ENCODE measurements at places on chromosomes 12 and 14.

DNA sequence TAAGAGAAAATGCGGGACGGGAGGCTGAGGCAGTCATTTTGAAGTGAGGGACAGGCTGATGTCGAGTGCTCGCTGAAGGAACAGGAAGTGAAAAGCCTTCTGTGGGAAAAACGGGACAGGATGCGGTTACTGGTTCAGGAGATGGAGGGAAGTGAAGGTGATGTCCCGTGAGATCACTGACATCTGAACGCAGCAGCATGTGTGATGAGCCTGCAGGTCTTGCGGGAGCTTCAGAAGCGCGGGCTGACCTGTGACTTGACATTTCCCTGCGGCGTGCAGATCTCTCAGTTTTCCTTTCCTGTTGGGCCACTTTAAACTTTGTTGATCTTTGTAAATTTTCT is 77.8 kb downstream of the DDX51 start:
- DNase-seq, result no peak

DNA sequence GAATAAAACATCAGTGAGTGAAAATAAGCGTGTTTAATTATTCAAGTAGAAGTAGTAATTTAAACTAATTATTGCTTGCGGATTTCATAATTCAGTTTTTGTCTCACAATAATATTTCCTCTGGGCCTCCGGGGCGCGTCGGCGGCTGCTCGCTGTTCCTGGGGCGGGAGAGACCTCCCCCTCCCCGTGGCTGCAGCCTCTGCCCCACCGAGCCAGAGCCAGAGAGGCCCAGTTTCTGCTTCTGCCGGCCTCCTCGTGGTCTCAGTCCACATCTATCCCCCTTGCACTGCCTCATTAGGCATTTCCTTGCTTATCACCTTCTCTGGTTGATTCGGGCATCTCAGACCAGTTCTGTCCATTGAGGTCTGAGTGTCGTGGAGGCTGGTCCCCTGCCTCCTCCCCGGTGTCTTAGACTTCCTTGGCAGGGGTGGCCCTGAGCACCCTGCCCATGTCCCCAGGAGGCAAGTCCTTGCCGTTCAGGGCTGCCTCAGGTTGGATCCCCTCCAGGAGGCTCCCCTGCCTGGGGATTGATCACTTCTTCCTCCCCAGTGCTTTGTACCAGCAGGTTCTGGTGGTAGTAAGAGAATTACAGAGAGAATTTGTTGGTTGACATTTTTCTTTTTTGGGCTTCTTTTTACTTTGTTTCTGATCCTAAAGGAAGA is 78.0 kb downstream of the SLC25A47 start:
- DNase-seq, result no peak

DNA sequence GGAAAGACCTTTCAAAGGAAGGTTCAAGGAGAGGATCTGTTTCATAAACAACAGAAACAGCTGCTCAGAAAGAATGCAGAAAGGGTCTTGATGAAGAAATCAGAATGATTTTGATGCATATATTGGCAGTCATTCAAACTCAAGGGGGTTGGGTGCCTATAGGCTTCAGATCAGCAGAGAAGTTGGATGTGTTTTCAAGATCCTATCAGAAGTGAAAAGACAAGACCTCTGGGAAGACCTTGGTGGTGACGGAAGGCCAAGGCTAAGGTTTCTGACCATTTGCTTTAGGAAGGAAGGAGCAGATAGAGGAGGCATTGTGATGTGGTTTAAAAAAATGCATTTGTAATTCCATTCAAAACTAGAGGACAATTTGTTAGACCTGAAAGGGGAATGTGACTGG is 15.2 kb upstream of the PTPRB start:
- no peak for DNase-seq

- no peak for DNase-seq
Measured at GRCh38 chr14:64680714-64681065, 23.5 kb upstream of the PLEKHG3 start.

DNA sequence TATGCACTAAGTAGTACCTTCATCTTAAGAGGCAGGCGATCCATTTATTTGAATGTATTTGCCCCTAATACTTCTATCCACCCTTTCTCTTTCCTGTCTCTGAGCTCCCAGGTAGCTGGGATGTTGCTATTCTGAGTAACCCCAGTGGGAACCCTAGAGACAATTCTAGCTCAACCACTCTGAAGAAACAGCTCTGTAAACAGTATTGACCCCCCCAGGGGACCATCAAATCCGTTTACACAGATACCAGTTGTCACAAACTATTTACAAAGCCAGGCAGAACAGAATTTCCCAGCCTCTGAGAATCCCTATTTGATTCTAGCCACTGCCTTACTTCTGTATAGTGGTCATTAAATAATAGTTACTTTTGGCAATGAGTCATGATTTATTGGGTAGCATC is 64.9 kb downstream of the MIPOL1 start:
- DNase-seq, result no peak

- peak; percentile 47 for DNase-seq
Measured at GRCh38 chr14:102824832-102825231, 47.6 kb downstream of the TRAF3 start.

DNA sequence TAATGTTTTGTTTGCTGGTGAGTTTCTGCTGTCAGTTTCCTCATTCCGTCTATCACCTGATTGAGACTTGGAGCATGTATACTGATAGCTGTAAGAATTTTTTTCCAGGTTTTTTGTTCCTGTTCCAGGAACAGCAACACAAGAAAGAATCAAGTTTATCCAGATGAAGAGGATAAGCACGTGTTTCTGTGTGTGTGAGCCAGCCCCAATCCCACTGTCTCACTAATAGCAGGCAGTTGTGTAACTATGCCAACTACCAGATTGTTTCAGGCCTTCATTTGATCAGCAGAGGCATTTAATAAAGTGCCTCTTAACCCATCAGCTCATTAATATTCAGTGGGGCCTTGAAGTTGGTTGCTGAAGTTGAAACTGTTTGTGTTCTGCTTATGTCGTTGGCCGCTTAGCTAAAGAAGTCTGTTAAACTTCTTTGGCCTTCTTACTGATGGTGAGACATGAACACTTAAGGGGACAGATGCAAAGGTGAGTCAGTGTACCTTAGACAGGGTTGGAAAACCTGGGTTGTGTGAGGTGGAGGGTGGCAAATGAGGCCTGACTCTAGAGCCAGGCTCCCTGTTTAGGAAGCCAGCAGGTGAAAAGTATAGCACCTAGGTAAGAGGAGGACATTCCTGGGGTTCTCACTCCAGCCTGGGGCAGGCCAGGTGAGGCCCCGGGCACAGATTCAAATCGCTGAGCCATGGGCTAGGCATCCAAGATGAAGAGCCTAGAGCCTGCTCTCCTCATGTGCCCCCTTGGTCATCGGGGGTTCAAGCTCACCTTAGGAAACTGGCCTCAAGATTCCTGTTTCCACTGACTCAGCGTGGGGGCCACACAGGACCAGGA is 3.7 kb downstream of the ANKRD13A start:
- no peak for DNase-seq

DNA sequence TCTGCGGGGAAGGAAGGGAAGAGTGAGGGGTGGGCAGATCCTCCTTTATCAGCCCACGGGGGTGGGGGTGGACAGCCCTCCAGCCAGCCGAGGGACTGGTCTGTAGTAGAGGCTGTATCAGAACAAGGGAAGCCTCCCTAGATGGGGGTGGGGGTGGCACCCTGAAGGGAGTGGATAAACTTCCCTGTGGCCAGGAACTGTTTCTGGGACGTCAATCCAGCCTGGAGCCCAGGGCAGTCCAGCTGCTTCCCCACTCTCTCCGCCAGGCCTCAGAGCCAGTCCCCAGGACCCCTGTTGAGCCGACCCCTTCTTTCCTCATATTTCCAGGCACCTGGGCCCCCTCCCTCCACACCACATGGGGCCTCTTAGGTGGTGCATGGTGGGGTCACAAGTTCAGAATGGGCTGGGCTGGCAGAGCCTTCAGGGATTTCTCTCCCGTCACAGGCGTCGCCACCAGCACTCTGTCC is 6.7 kb downstream of the PLD4 start:
- DNase-seq, result no peak

DNA sequence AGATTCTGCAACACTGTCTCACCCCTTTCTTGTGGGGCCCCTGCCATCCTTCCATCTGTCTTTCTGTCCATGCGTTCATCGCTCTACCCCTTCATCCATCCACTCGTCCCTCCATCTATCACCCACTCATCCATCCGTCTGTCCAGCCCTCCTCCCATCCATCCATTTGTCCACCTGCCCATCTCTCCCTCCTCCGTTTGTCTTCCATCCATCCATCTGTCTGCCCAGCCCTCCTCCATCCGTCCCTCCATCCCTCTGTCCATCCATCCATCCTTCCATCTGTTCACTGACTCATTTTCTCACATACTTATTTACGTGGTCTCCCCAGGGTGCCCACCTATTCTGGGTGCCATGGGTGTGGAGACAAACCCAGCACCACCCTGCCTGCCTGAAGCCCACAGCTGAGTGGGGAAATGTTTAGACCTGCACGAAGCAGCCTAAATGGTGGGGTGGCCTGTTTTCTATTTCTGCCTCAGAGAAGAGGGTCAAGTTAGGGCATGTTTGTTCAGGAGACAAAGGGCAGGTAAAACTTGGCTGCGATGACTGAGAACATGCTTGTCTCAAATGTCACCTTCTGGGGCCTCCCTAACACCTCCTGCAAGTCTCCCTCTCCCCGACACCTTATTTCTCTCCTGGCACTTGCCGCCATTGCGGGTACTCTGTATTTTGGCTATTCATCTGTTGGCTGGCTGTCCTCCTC is 2.8 kb upstream of the SLC25A47 start:
- no peak for DNase-seq

- no peak for DNase-seq
Measured at GRCh38 chr14:97281741-97282140, 484.6 kb downstream of the VRK1 start.

DNA sequence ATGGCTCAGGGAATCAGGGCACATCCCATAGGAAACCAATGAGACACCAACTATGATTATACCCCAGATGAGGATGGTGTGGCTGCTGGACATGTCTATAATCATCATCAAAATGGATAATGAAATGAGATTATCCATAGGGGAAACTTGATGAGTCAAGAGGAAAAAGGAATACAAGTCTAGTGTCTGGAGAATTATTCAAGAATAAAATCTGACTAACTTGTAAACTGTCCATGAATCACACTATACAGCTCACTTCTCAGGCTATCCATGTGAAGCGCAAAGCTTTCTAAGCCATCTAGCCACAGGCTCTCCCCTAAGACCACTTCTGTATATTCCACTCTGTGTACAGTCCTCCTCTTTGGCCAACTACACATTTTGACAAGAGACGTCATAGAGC is 52.5 kb downstream of the DUSP16 start:
- DNase-seq, result peak; percentile 60

GRCh38 chr14:38404616-38405015 is 148.7 kb upstream of the CLEC14A start:
- no peak for DNase-seq

GRCh38 chr12:34207858-34208257 is 185.6 kb downstream of the ALG10 start:
- DNase-seq, result no peak

GRCh38 chr14:37124614-37125013 is 47.8 kb downstream of the SLC25A21 start:
- DNase-seq, result no peak

DNA sequence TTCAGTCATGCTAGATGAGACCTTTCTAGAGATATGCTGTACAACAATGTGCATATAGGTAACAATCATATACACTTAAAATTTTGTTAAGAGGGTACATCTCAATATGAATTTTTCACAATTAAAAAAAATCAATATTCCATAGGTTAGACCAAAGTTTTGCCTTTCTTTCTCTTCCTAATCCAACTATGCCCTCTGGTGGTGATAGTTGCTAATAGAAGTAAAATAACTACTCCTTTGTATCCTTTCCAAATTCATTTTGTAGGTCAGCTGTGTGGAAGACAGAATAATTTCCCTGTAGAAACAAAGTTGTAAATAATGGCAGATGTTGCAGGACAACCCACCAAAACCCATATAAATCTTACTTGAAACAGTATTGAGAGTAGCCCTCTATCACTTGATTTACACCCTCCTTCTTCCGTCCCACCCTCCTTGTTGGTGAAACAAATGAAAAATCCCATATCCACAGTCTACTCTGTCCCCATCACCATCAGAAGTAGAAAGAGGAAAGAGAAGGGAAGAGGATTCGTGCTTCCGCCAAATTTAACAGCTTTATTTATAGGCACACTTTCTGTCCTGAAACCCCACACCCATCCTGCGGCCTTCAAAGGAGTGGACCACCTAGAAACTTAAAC is 34.2 kb upstream of the KICS2 start:
- peak; percentile 26 for DNase-seq

GRCh38 chr14:73262427-73263183 is 25.3 kb downstream of the PAPLN start:
- DNase-seq, result no peak

- no peak for DNase-seq
Measured at GRCh38 chr12:39329876-39330275, 113.0 kb downstream of the KIF21A start.

GRCh38 chr12:123233505-123234308 is 471 bp downstream of the MTRFR start:
- DNase-seq, result no peak

DNA sequence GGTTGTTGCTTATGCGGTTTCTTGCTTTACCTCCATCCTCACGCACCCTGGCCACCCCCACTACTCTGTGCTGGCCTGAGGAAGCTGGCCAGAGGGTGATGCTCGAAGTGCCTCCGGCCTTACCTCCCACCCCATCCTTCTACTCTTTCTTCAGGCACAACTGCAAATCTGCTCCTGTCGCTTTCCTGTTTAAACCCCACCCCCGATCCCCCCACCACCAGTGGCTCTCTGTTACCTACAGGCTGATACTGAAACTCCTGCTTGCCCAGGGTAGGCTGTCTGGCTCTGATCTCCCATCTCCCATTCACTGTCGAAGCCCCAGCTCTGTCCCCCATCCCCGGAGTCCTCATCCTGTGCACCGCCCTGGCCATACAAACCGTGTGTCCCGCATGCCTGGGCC is 111.5 kb downstream of the PRMT8 start:
- DNase-seq, result no peak

DNA sequence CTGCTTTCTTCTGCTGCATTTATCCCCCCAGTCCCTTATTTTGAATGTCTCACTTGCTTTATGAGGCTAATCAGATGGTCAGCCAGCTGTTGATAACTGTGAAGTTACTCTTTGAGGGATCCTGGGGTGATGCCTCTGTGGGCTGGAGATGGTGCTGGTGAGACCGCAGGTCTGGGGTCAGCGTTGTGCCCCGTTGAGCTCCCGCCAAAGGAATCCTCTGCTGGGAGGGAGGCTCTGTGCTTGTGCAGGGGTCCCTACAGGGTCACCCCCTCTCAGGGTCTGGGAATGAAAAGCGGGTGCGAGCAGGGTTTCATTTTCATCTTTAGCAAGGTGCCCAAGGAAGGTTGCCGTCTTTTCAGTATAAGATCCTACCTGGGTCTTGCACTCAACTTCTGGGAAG is 161.2 kb upstream of the RTL1 start:
- DNase-seq, result no peak
